ENCODE measurements at places on chromosomes 6 and 20.
A peak's percentile ranks its signal among the peaks of the same experiment; 100 is the strongest.

DNA sequence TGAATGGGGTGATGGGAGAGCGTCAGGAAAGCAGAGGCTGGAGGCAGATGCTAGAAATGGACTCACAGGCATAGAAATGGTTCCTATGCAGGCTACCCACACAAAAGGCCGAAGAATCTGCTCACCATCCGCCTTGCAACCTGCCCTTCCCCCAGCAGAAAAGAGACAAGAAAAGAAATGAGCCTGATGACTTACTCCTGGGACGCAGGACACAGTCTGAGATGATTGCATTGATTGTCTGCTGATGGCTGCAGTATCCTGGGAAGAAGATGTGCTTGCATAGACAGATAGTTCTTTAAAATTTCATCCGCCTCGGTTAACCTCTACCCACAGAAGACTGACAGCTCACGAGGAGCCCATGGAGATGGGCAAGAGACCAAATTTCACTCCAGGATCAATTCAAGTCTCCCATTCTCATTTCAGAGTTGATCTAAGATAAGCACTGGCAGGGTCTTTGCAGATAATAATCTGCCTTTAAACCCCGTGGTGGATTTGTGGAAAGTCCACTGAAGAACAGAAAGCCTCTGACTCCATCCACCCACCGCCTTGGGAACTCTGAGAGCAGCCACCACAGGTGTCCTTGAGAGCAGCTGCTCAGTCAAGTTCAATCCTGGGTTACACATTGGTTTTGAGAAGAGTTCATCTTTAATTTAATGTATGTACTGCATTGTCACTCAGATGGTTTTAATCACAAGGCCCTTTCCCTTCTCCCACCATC lies 7.2 kb downstream of the AGPAT4 start:
- DNase-seq, result no peak

- DNase-seq, result no peak
These were observed 108.7 kb upstream of the TMEM170B start for GRCh38 chr6:11428895-11429294.

DNA sequence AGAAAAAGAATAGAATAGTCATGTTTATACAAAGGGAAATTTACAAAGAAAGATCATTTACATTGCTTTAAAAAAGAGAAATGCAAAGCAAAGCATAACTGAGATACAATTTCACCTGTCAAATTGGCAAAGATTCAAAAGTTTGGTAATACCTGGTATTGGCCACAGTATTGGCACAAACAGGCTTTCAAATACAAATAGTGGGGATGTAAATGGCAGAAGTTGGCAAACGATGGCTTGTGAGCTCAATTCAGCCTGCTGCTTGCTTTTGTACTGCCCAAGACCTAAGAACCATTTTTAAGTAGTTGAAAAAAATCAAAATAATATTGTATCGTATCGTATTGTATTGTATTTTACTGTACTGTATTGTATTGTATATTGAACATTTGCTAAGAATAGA lies 194.5 kb upstream of the JAG1 start:
- no peak for DNase-seq

DNA sequence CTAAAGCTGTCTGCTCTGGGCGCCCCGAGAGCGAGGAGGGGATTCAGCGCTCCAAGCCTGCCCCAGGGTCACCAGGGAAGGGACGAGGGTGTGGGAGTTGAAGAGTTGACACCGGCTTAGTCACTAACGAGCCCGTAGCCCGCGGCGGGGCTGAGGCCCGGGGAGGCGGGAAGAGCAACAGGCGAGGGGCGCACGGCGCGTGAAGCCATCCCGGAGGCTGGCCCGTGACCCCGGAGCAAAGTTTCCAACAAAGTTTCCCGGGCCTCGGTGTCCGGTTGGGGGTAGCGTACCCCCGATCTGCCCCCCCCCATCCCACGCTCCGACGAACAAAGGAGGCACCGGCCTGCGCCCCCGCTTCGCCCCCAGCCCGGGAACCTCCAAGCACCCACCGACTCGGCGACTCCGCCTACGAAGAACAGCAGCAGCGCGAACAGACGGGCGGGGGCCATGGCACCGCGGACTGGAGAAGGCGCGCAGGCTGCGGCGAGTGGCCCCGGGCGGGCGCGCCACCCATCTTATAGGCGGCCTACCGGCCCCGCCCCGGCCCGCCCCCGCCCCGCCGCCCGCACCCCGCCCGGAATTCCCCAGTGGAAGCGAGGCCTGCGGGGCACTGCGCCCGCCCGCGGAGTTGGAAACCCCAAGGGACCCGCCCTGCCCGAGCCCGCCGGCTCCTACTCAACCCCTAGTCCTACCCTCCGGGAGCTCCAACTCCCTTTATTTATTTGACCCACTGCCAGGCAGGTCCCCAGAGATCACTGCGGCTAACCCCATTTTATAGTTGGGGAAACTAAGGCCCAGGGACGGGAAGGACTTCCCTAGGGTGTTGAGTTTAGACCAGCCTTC lies at the start of gene SDC4:
Gene SDC4 (minus strand): TSS at position 489 of the 843 bp plus-strand sequence. CDS start 40 bp downstream, at position 449.
- no peak for DNase-seq

DNA sequence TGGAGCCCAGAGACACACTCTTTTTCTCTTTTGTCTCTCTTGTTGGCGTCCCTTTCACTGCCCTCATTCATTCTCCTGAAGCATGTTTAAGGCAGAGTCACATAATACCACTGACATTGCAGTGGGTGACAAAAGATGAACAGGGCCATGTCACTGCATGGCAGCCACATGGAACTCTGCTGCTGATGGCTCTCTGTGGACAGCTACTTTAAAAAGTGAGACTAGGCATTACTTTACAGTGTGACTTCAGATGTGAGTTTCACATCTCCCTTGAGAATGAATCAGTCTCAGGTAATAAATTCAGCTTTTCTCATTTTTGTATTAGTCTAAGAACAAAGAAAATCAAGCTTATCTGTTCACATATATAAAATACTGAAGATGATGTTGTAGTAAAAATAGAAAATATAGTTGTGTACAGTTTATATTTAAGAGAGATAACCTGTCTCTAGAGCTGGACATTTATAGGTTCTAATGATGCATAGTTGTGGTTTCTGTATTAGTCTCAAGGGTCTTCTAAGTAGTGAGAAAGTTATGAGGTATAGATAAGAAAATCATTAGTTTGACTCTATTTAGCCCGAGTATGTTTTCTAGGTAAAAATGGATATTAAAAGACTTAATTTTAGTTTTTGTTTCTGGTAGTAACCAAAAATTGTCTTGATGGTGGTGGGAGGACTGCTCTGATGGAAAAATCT lies 6.1 kb downstream of the MRS2 start:
- DNase-seq, result no peak

DNA sequence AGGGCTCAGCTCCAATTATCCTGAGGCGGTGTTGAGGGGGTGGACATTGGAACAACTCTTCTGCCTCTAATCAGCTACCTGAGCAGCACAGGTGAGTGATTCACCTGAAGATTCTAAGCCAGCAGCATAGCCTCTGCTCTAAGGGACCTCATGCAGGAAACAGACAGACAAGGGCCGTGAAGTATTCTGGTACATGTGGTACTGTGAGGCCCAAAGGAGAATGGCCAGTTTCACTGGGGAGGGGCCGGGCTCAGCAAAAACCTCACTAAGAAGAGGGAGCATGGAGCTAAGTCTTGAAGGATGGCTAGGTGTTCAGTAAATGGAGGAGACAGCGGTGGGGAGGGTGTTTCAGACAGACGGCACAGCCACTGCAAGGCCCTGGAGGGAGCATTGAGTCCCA lies 58.5 kb upstream of the CCDC167 start:
- DNase-seq, result no peak

- no peak for DNase-seq
These were observed 1.5 kb upstream of the STX16 start for GRCh38 chr20:58649288-58650180.

- no peak for DNase-seq
These were observed 131.8 kb downstream of the SCML4 start for GRCh38 chr6:107692351-107692750.

GRCh38 chr20:50358166-50358565 lies 152.0 kb upstream of the PTPN1 start:
- DNase-seq, result no peak

DNA sequence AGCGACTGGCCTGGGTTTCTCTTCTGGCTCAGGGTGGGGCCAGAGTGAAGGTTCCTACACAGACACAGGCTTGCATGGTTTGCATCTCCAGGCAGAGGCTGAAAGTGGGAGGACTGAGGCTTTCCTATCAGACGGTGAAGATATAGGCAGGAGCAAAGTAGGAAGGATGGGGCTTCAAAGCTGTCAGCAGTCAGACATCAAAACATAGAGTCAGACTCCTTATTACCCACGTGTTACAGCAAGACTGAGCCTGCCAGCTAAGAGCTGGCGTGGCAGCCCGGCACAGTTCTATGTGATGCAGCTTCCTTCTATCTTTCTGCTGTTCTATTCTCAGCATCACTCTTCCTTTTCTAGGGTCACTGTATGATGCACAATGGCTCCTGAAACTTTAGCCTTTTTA lies 445.1 kb downstream of the DOK5 start:
- DNase-seq, result no peak

DNA sequence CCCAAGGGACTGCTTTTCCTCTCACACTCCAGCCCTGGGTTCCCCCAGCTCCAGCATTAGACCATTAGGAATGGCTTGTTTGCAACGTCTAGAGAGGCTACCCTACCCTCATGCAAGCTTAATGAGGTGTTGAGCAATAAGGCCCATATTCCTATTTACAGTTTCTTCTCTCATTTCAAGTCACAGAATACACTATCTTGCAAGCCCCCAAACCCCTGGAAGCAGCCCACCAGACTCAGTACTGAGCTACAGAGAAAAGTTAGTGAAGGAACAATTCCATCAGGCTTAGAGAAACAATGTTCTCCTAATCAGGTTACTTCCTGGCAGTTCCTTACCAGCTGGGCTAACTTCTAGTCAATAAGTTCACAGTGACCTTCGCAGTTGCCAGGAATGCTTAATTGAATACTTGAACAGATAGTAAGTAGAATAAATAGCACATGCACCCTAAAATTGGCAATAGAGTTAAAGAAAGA lies 606.5 kb upstream of the NOX3 start:
- no peak for DNase-seq

- no peak for DNase-seq
These were observed 5.6 kb upstream of the VNN2 start for GRCh38 chr6:132763269-132763668.

- DNase-seq, result no peak
These were observed 683.7 kb downstream of the EPM2A start for GRCh38 chr6:145051661-145052060.

DNA sequence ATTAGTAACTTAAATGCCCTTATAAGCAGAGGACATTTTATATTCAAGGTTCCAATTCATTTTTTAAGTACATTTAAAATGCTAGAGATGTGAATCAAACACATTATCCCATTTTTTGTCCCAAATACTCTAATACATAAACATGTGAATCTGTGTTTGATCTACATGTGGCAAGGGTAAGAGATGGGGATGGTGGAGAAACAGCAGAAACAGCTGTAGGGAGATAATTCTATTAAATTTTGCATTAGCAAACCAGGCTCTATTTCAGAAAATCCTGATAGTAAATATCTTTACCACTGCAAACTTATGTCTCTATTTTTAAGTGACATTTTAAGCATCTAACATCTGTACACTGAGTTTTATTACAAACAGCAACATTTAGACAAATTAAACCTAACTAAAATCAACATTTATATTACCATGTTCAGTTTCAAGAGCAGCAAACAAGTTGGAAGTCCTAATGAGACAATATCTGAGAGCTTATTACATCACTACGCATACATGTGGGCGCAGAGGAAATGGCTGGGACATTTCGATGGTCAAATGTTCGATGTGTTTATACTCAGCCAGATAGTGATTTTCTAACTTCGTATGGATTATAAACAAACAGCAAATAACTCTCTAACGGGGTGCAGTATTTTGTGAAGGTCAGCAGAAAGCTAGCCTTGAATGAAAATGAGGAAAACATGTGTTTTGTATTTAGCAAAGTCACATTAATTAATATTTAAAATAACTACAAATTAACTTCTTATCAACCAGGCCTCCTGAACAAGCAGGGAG lies 165.1 kb downstream of the GJA1 start:
- DNase-seq, result no peak

DNA sequence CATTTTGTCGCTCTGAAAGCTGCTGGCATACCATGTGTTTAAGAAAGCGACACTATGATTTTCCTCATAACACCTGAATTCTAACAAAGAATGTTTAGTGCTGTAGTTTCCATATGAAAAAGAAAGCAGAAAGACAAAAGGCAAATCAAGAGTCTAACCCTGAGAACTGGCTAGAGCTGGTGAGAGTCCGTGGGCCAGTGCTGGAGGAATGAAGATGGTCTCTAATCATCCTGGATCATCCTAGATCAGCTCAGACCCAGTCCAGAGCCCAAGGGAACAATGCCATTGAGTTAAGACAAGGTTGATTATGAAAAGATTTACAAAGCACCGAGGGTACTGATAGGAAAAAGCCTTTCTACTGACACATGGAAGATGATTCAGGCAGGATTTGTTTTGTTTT lies 73.0 kb upstream of the MYLIP start:
- DNase-seq, result no peak

- no peak for DNase-seq
These were observed 154.5 kb upstream of the ECI2 start for GRCh38 chr6:4289770-4290320.

DNA sequence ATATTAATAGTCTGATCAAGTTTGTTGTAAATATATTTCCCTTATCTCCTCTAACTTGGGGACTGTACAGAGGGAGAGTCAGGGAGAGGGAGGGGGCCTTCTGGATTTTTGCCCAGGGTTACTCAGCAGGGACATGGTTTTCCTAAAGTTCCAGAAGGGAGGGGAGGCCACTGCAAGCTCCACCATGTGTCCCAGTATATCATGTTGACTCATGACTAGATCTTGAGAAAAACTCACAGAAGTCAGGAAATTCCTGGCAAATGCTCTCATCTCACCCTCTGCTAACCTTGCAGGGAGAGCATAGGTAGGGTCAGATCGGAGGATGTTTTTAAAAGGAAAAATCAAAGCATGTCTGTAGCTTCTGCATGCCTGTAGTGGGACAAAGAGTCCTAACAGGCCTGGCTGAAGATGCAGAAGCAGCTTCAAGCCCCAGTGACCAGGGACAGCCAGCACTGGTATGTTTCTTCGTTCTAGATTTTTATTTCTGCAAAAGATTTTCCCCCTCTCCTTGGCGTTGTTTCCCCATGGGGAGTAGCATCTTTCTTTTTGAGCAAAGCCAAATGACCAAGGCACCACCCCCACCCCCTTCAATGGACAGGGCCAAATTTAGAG lies 272.9 kb upstream of the SUPT3H start:
- DNase-seq, result no peak

- DNase-seq, result peak; percentile 57
These were observed 537 bp downstream of the PPIL4 start for GRCh38 chr6:149545258-149545753.
